ENCODE measurements at places on chromosomes 4 and X. TPM values are rescaled to one million over a fixed set of nuclear protein-coding genes. Genes with fewer than 3 reads are reported as not detected.

DNA sequence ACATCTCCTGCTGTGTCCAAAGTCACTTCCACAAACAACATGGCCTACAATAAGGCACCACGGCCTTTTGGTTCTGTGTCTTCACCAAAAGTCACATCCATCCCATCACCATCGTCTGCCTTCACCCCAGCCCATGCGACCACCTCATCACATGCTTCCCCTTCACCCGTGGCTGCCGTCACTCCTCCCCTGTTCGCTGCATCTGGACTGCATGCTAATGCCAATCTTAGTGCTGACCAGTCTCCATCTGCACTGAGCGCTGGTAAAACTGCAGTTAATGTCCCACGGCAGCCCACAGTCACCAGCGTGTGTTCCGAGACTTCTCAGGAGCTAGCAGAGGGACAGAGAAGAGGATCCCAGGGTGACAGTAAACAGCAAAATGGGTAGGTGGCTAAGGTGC lies 123.9 kb downstream of the PDLIM5 start:
- DNase-seq = no peak

TMEM156 gene
- total RNA-seq = 0.09 TPM

SSX4B gene
- total RNA-seq = not detected

DNA sequence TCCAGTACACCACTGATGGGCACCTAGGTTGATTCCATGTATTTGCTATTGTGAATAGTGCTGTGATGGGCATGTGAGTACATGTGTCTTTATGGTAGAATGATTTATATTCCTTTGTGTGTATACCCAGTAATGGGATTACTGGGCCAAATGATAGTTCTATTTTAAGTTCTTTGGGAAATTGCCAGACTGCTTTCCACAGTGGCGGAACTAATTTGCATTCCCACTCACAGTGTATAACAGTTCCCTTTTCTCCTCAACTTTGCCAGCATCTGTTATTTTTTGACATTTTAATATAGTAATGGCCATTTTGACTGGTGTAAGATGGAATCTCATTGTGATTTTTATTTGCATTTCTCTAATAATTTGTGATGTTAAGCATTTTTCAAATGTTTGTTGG lies 25.9 kb downstream of the CC2D2A start:
- DNase-seq = no peak

DNA sequence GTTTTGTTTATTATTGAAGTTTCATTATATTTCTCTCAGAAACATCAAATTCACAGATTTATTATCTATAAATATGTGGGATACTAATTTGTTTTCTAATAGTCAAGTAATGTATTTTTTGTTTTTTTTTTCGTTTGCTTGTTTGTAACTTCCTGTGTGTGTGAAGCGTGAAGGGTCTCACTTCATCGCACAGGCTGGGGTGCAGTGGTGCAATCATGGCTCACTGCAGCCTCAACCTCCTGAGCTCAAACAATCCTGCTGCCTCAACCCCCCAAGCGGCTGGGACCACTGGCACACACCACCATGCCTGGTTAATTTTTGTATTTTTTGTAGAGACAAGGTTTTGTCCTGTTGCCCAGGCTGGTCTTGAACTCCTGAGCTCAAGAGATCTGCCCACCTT lies 55.1 kb downstream of the SH3RF1 start:
- DNase-seq = no peak

- no peak for DNase-seq
Observed at GRCh38 chr4:141350122-141350905, 129.6 kb downstream of the ZNF330 start.

GRCh38 chrX:68749426-68749825 lies 79.4 kb upstream of the EFNB1 start:
- no peak for DNase-seq

GRCh38 chr4:15945516-15945915 lies 7.0 kb upstream of the FGFBP1 start:
- no peak for DNase-seq

DNA sequence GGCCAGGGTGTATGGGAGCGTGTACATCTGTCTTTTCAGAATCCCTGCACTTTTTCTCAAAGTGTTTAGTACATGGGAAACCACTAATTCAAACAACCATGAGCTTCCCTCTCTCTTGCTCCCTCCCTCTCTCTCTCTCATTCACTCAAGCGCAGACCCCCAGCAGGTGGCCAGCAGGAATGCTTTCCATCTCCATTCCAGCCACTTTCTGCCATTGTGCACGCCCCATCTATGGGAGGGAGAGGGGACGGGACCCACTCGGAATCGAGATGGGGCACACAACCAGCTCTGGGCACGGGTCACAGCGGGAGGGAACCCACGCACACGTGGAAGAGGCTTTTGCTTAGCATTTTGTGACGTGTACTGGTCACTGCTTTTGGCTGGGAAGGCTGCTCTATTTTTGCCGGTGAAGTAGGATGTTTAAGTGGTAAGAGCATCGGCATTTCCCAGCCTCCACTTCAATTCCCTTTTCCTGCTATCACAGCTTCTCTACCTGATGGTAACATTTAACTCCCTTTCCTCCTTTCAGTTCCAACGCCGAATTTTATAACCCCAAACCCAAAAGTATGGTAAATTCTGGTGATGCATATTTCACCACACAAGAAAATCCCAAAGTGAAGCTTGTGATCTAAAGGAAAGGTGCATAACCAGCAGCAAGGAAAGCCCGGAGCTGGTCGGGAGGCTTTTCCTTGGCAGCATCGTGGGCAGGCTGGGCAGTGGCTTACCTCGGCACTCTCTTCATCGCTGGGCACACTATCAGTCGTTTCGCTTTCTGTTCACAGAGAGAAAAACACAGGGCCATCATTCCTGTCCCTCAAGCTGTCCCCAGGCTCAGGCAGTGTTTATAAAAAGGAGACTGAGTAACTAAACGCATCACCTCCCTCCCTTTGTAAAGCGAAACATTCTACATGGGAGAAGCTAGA lies 84.1 kb downstream of the IRF2 start:
- no peak for DNase-seq

IQSEC2 gene
- 10.9 TPM for total RNA-seq

GRIA3 gene
- total RNA-seq = 33.8 TPM

SPATA4 gene
- 0.09 TPM for total RNA-seq

GRCh38 chr4:3809028-3809427 lies 42.8 kb downstream of the ADRA2C start:
- no peak for DNase-seq

ETDB gene
- not detected for total RNA-seq

SGMS2 gene
- total RNA-seq = 5.2 TPM

- no peak for DNase-seq
Observed at GRCh38 chr4:188551156-188551555, 411.9 kb downstream of the TRIML1 start.

DNA sequence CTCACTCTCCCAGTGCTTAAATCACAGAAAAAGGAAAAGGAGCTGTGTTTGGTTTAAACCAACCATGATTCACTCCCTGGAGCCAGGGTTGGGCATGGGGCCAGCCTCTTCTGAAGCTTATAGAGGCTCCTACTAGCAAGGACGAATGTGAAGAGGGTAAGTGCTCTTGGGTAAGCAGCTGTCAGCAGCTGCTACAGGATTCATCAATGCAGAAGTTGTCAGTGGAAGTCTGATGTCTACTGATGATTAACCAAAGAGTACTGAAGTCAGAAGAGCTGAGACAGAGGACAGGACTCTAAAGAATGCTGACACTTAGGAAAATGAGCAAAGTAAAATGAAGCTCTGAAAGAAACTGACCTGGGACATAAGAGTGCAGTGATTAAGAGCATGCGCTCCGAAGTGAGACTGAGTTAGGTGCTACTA lies 32.7 kb upstream of the JADE1 start:
- DNase-seq = no peak

DNA sequence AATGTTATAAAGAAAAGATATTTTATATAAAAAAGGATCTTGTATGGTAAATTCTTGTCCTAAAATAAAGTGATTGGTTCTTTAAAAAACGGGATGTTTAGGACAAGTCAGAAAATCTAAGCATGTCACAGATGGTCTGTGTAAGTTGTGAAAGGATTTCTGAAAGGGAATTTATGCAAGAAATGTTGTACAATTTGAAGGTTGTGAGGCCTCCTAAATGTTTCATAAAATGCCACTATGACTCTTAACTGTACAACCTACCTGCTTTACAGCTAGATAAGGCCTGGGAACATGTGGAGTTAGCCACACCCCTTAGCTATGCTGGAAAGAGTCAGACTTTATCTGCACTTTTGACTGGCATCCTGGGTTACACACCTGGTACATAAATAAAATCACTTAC lies 951.5 kb upstream of the POU3F4 start:
- DNase-seq = no peak

GRCh38 chr4:107815158-107815557 lies 9.6 kb upstream of the SGMS2 start:
- DNase-seq = no peak

- DNase-seq = no peak
Observed at GRCh38 chr4:33171873-33172525, 2451.8 kb downstream of the PCDH7 start.

HSPA4L gene
- total RNA-seq = 12.2 TPM

NOX1 gene
- not detected for total RNA-seq

SPARCL1 gene
- 83.3 TPM for total RNA-seq

DNA sequence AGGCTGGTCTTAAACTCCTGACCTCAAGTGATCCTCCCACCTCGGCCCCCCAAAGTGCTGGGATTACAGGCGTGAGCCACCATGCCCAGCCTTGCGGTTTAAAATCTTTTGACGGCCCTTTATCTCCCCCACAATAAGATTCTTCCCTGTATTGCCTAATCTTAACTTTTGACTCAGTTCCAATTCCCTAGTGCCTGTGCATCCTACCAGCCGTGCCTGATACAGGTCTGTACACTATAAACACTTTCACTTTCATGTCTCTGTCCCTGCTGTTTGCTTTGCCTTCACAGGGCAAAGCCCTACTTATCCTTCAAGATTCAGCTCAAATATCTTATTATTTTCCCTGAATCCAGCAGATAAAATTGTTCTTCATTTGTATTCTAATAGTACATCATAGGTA lies 74.6 kb downstream of the WDR44 start:
- peak; percentile 4 for DNase-seq

DNA sequence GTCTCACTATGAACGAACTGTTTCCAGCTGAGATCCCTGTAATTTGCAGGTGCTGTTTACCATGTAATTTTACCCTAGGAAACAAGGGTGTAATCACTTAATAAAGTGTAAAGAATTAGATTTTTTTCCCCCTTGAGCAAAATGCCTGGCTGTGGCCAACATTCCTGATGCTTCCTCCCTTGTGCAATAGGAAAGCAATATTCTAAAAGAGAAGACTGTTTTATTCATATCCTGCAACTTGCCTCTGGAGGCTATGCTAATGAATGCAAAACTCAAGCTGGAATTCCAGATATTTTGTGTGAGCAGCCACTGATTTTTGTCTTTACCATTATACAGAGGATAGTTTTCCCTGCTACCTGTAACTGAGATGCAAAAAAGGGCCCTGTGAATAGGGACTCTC lies 98.0 kb downstream of the AWAT2 start:
- DNase-seq = no peak

GRCh38 chr4:128597500-128597899 lies 212.0 kb upstream of the JADE1 start:
- DNase-seq = no peak

TMPRSS11D gene
- not detected for total RNA-seq

- DNase-seq = peak; percentile 31
Observed at GRCh38 chrX:71910643-71910985, at the start of gene NHSL2. Gene NHSL2, plus strand, starts transcription at chrX:71910845.

DNA sequence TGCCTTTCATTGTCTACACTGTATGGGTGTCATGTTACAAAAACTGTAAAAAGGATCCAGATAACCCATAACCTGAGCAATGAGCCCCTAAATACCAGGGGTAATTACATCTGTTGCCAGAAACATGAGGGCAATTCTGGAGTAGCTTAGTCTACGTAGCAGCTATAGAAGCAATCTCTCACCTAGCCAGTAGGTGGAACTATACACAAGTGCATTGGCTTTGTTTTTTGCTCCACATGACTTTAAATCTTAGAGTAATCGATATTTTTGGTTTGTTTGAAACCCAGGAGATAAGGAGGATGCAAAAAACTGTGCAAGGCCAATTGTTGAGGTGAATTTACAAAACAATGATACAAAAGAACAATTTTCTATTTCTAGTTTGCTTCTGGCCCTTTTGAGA lies 57.5 kb downstream of the GPR82 start:
- DNase-seq = no peak

DNA sequence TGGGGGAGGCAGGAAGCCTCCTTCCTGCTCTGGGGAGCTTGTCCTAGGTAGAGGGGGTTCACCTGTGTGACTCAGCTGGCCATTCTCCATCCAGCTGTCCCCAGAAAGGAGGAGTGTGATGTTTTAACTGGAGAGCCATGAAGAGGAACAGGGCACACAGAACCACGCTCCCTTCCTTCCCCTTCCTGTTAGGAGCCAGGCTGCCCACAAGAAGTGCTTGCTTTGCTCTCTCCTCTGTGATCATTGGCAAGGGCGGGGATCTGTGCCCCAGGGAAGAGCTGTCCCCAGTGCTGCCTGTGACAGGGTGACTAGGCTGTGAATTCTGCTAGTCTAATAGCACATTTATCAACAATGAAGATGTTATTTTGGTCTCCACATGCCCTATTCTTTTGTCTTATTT lies 169.6 kb upstream of the GATB start:
- no peak for DNase-seq

DNA sequence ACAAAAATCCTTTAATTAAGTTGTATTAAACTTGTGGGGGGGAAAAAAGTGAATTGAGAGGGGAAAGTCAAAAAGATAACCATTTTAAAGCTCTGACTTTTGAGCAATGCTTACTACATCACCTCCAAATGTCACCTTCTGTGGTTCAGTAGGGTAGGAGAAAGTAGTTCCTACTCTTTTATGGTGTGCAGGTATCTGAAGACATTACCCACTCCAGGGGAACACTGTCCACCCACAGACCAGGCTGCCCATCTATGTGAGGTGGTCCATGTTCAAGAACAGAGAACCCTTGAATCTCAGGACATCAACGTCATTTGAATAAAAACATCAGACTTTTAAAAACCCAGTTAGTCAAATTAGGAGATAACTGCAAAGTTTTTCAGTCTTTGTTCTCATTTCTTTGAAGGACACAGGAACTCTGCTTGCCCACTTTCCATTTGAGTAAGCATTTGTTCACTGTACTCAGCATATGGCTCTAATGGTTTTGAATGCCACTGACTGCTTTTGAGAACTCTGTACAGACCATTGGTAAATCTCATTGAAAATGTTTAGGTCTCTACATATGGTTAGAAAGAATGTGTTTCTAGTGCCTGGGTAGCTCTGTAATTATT lies 18.4 kb downstream of the NMU start:
- no peak for DNase-seq

DNA sequence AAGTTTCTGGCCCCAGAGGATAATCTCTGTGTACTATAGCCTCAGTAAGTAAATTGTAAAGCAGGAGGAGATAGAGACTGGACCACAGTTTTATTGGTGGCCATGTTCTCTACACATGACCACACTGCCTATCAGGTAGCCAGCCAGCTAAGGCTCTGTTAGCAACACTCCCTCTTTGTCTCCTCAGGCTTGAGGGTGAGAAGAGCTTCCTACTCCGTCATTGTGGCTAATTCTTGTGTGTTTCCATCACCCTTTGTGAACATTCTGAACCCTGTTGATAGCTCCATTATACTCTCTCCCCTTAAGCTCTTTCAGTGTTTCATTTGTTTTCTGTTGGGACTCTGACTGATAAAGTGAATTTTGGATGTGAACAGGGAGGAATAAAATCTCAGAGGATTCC lies 233.4 kb downstream of the CFAP299 start:
- no peak for DNase-seq
